Fibroblast of skin of back (primary cell): ENCODE measurements at places on chromosomes 1 and 21.

DNA sequence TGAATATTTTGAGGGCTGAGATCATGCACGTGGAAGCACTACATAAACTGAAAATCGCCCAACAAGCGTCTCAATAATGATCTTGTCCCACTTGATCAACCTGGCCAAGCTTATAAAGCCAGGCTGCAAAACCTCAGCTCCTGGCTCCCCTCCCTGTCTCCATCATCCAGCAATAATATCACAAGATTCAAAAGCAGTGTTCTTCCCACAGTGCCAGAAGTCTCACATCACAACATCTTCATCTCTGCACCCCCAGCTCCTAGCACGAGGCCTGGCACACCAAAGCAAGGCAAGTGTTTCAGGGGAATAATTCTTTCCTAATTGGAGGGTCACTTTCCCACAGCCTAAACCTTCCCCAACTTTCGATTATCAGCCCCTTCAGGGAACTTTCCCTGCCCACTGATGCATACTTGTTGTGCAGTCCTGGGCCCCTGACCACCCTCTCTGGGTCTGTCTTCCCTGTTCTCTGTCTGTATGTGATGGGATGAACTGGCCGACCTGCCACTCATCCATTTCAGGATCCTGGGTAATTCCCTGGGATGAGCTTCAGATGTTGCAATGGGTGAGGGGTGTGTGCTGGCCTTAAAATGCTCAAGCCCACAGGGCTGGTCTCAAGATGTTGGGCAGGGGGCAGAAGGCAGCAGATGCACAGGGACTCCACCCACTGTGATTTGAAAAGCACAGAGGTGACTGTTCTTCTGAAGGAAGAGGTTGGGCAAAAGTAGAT is 129.0 kb downstream of the DMRTB1 start:
- DNase-seq, result no peak

GRCh38 chr1:230816018-230816417 is 52.3 kb downstream of the C1orf198 start:
- DNase-seq, result no peak

GRCh38 chr1:163120372-163120771 is 51.2 kb downstream of the RGS4 start:
- no peak for DNase-seq

GRCh38 chr1:29527314-29528004 is 291.1 kb downstream of the PTPRU start:
- no peak for DNase-seq

GRCh38 chr1:209349363-209350308 is 233.9 kb upstream of the CAMK1G start:
- peak; percentile 57 for DNase-seq

DNA sequence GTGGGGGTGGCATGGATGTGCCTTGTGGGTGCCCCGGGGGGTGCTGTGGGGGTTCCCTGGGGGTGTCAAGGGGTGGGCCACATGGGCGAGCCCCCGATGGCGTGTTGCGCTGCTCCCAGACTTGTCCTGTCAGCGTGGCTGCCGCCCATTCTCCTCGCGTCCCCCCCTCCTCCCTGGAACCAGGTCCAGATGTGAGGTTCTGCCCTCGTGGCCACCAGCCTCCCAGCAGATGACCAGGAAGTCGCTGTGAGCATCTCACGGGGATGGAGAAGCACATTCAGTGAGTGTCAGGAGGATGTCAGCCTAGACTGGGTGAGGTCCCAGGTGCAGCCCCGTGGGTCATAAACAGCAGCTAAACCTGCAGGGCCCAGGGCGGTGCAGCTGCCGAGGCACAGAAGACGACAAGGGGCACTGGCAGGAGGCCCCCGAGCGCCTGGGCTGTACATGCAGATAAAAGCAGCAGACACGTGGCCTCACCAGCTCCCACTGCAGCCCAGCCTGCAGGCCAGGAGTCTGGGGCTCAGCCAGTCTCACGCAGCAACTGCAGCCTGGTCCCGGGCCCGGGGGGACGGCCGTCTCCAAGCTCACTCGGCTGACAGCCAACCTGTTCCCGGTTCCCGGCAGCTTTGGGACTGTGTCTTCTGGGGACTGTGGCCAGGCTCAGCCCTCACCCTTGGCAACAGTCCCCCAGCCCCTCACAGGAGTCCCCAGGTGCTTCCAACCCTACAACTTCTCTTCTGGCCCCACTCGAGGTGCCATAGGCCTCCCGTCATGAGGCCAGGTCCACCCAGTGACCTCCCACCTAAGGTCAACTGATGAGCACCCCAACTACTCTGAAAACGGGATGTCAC is 17.5 kb upstream of the COL6A2 start:
- DNase-seq, result peak; percentile 74

DNA sequence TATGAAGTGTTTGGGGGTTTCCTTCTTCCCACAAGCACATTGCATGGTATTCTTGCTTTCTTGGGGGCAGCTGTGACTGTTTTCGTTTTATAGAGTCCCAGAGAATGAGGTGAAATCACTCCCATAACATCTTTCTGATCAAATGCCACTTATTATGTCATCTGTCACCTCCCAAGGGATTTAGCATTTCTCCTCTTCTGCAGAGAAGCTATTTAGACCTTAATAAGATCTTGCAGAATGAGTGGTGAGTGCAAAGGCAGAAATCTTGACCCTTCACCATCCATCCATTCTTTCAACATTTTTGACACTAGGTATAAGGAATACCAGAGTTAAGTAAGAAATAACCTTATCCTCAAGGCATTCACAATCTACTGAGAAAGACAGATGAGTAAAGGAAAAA is 318.6 kb upstream of the POU3F1 start:
- no peak for DNase-seq

GRCh38 chr1:942411-942821 is 16.6 kb downstream of the NOC2L start:
- no peak for DNase-seq

- peak; percentile 31 for DNase-seq
Observed at GRCh38 chr21:35506352-35506751, 457.2 kb upstream of the RUNX1 start.
